ENCODE measurements at places on chromosomes 2 and 18.

- DNase-seq: no peak
Measured at GRCh38 chr2:219362072-219362471, 25.6 kb downstream of the DNPEP start.

DNA sequence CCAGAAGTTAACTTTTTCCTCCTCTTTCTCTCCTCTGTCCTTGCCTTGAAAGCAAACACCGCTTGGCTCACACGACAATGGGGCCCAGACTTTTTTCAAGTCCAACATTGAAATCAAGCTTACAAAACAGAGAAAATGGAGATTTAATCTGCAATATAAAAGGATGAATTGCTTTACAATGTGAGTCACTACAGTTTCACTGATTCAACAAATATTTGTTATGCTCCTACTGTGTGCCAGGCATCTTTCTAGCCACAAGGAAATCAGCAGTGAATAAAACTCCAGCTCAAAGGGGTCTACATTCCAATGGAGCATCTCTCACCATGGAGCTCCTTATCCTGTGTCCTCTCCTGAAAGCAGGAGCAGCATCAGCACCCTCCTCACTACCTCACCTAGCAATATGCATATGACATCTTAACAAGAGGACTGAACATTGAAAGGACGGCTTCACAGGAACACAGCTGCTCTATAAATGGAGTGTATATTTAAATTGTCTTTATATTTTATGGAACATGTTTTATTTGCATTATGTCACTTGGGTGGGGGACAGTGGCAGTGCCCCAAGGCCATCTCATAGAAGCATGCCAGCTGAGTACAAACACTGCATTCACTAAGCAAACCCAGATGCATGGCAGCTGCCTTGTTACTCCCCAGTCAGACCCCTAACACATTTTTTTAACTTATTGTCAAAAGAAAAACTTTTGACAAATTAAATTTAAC lies 39.5 kb downstream of the PKDCC start:
- no peak for DNase-seq

GRCh38 chr2:27741673-27742072 lies 29.8 kb upstream of the MRPL33 start:
- DNase-seq: peak; percentile 40

DNA sequence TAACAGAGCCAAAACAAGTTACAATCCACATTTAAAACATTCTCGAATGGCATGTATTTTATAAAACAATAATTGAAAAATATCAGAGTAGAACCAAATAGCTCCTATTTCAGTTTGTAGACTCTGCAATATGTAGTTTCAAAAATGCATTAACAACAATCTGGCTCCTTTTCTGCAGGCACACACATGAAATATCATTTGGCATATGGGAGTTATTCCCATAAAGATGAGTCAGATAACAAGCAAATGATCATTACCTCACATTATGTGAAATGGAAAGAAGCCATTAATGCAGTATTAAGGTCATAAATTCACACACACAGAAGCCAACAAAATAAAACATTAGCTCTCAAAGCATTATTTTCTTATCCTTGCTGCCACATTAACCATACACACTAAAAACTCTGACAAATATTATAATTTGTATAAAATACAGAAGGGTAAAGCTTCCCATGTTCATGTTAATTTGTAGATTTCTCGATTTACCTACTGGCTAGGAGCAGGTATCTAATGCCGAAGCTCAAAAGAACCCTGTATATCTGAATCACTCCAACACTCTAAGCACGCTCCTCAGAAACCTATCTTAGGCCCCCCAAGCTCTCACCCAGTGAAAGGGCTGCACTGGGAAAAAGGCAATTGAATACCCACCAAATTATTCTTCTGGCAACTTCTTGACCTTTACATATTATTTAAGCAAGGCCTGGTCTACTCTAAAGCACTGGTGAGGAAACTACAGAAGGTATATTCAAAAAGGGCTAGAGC lies 13.8 kb downstream of the NBAS start:
- DNase-seq: peak; percentile 61

DNA sequence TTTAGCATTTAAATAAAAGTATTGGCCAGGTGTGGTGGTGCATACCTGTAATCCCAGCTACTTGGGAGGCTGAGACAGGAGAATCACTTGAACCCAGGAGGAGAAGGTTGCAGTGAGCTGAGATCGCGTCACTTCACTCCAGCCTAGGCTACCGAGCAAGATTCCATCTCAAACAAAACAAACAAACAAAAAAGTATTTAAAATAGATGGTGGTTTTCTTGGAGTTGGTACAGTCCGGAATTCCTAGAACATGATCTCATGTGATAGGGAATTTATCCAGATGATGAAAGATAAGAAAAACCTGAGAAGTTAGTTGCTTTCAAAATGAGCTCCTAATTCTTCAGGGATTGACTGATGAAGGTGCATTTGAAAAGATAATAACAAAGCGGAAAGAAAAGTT lies 62.0 kb downstream of the BIRC6 start:
- DNase-seq: no peak

DNA sequence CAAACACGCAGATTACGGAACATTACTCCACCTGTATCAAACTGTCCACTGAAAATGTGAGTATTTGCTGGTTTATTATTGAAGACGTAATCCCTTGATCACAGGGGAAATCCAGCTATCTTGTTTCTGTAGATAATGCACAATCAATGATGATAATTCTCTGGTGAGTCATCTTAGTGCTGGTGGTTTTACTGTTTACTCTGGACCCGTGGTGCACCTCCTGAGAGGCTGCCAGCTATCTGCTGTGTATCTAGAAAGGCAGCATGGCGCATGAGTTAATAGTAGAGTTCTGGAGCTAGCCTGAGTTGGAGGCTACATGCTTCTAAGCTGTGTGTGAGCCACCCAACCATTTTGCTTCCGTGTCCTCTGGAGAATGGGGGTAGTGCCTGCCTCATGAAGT lies 6.5 kb downstream of the NCAPH start:
- DNase-seq: no peak

- DNase-seq: no peak
Measured at GRCh38 chr2:208092093-208092832, 32.1 kb downstream of the CRYGD start.

DNA sequence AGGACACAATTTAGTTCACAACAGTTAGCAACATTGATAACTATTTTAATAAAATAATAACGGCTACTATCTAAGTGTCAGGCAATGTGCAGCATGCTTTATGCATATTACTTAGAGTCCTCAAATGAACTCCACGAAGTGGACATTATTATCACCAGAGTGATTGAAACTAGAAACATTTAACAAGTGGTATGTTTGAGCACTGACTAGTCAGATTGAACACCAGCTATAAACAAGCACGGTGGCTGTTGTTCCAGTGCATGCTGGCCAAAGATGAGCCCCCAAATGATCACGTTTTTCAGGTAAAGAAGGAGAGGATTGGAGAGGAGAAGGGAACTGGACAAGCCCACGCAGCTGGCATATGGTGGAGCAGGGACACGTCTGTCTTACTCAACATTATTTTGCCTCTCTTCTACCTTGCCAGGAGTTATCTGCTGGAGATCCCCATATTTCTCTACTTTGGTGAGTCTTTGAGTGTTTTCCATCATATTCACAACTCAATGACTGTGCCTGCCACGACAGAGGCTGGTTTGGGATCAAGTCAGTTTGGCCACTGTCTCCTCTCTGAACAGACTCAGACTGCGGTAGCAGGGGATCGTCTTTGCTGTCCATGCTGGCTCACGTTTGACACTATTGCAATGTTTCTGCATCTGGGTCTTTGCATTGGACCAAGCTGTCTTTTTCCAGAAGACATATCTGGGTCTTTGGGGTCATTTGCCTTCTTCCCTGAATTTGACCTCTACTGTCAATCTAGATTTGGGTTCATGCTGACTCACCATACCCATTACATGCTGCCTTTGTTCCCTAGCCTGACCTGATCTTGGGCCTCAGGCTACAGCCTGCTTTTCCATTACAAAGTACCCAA lies 66.0 kb upstream of the ACSL3 start:
- DNase-seq: no peak

GRCh38 chr18:40017021-40017420 lies 1938.0 kb upstream of the PIK3C3 start:
- no peak for DNase-seq

DNA sequence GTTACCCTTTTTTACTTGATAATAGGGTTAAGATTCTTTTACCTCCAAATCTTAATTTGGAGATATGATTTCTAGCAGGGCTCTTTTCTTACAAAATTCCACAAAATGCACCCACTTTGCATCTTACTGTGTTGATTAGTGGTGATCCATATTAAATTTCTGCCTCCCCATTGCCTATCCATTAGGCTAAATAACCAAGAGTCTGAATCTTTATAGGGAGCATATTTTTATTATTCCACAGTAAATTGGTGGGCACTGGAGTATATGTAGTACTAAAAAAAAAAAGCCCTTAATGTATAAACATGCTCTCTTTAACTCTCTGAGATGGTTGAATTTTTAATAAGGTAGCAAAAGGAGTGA lies 8.1 kb upstream of the TXNDC2 start:
- no peak for DNase-seq

Measured in NCI-H2171 treated with DMSO at 0.1 percent for 48 hours (cell line).